ENCODE measurements at places on chromosomes 7 and 10. TPM values are rescaled to one million over a fixed set of nuclear protein-coding genes. Genes with fewer than 3 reads are reported as not detected.

The CNPY1 gene
- not detected for total RNA-seq

GRCh38 chr7:26865094-26865388, 651 bp upstream of the SKAP2 start:
- H3K27ac ChIP-seq, result peak overlapping the region; percentile 91
- H3K36me3 ChIP-seq, result no peaks in the 10 kb centered on the region
- peak overlapping the region; percentile 50 for H3K4me3 ChIP-seq
- DNase-seq, result no peak
- H3K4me1 ChIP-seq, result no peaks in the 10 kb centered on the region

The DDX50 gene
- 65.5 TPM for total RNA-seq

GRCh38 chr7:155449869-155450557, 7.9 kb upstream of the EN2 start:
- H3K27ac ChIP-seq, result no peak overlapping the region
- H3K27me3 ChIP-seq, result peaks cover 61% of the 10 kb centered on the region
- H3K4me3 ChIP-seq, result no peak overlapping the region
- DNase-seq, result no peak
- no peaks in the 10 kb centered on the region for H3K4me1 ChIP-seq
- no peaks in the 10 kb centered on the region for H3K36me3 ChIP-seq

DNA sequence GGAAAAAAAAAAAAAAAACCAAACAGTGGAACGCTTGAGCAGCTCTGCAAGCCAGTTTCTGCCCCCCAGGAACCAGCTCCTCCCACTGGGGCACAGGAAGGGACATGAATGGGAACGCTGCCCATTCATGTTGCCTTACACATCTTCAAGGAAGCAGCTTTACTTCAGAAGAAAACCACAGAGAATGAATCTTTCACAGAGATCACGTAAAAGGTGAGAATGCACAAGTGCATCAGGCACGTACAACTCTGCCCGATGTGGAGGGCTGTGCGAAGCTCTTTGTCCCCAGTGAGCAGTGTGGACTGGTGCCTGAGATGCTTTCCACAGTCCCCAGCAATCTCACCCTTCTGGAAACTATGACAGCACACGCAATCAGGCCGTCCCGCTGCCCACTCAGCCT, 106.2 kb downstream of the DLG5 start:
- no peak overlapping the region for H3K27ac ChIP-seq
- H3K4me3 ChIP-seq, result no peak overlapping the region
- peak; percentile 16 for DNase-seq
- H3K4me1 ChIP-seq, result no peaks in the 10 kb centered on the region
- peaks cover 18% of the 10 kb centered on the region for H3K36me3 ChIP-seq
